Fibroblast of skin of left biceps (primary cell): ENCODE measurements at places on chromosomes 1 and 21.

DNA sequence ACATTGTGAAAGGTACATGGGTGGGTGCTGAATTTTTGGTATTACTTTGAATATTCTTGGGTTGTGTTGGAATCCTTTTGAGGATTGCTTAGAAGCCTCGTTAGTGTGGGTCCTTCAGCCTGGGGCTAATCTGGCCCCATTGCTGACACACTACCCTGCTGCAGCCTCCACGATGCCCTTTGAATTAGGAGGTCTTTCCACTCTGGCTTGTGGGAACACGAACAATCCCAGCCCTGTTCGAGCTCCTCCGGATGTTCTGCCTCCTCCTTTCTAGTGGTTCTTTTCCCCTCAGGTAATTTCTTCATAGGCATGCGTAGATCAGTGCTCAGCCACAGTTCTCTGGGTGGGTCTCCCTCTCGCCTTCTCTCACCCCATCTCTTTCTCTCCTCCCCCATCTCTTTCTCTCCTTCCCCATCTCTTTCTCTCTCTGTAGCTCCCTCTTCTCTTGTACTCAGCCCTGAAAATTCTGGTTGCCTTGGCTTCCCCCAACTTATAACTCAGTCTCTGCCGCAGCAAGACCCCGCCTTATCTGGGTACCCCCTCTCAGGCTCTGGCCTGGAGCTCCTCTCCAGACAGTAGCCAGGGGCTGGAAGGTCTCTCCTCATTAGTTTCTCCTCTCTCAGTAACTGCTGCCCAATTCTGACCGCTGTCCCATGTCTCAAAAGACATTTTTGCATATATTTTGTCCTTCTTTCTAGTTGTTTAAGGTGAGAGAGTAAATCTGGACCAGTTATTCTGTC lies 46.0 kb upstream of the SLC19A1 start:
- no peak for DNase-seq

DNA sequence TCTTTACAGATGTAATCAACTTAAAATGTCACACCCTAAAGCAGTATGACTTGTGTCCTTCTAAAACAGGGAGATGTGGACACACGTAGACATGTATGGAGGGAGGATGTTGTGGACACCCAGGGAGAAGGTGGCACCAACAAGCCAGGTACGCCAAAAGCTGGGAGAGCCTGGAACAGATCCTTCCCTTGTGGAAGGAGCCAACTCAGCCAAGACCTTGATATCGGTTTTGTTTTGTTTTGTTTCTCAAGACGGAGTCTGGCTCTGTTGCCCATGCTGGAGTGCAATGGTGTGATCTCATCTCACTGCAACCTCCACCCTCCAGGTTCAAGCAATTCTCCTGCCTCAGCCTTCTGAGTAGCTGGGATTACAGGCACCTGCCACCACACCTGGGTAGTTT lies 45.6 kb downstream of the CHAF1B start:
- no peak for DNase-seq

DNA sequence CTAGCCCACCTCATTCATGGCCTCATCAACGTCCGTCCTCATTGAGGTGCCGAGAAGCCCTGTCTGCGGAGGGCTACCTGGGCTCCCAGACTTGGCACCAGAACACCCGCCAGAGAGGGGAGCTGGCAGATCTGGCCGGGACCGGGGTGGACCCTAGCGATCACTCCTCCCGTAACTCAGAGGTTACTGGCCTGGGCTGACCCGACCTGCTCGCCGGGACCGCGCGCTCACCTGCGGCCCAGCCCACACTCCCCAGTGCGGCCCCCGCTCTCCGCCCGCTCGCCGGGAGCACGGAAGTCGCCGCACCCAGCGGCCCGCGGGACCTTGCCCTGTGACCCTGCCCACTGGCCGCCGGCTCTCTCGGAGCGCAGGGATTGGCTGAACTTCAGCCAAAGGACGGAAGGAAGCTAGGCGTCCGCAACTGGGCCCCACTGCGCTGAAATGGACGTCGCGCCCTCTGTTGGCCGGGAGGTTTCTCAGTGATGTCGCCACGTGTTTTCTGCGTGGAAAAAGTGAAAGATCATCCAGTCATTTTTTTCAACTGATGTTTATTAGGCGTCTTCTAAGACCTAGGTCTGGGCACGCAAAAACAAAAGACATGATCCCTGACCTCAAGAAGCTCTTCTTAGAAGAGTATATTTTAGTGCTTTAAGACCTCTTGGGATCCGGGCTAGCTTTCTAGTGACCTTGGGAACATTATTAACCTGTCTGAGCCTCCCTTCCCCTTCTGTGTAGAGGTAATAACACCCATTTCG lies at the start of gene SMIM12:
Gene SMIM12, minus strand, starts transcription at position 304 of the 755 bp plus-strand sequence. CDS start 3,772 bp downstream, outside the sequence.
- DNase-seq = peak; percentile 75

DNA sequence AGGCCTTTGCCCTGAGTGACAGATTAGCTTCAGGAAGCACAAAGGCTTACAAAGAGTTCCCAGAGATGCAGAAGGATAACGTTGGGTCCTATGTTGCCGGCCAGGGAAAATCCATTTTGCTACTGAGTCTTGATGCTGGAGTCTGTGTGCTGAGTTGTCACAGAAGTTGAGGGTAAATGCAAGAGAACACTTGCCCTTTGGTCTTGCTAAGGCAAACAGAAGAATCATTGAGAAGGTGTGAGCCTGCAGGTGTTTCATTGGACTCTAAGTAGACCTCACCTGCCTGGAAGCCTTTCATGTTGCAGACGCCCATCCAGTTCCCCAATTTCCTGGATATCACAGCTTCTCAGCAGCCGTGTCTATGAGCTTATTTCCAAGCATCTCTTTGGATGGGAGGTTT lies 105.2 kb downstream of the PCP4 start:
- DNase-seq = no peak

- peak; percentile 70 for DNase-seq
These were observed at the start of gene RWDD3 for GRCh38 chr1:95233737-95234500. Gene RWDD3 (plus strand): TSS chr1:95234210. CDS start chr1:95234231, 21 bp downstream.

GRCh38 chr1:198798923-198799386 lies 160.1 kb downstream of the PTPRC start:
- no peak for DNase-seq

DNA sequence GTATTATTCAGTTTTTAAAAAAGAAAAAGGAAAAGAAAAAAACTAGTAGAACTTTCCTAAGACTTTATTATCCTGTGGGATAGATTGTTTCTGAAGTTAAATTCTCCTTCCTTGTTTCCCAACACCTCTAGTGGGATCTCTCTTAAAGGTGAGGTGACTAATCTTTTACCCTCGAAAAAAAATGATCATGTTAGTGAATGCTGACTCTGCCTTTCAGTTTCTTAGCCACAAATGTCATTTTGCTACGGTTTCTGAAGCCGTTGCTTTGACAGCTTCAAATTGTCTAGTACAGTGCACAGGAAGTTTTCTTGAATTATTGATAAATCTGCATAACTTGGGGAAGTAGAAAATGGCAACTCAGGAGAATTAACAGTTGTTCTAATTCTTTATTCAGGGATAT lies 13.0 kb upstream of the NEK7 start:
- DNase-seq = no peak

DNA sequence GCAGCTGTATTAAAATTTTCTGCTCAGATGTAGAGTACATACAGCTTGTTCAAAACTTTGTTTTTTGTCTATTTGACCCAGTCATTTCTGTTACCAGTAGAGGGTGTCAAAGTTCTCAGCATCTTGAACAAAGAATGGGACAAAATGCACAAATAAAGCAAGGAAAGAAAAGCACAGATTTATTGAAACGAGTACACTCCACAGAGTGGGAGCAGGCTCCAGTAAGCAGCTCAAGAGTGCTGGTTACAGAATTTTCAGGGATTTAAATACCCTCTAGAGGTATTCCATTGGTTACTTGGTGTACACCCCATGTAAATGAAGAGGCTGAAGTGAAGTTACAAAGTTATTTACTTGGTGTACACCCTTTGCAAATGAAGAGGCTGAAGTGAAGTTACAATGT lies 8.9 kb upstream of the PRMT6 start:
- DNase-seq = no peak

GRCh38 chr1:199851439-199852140 lies 175.9 kb upstream of the NR5A2 start:
- DNase-seq = no peak
